ENCODE measurements at places on chromosomes 3 and 15.

DNA sequence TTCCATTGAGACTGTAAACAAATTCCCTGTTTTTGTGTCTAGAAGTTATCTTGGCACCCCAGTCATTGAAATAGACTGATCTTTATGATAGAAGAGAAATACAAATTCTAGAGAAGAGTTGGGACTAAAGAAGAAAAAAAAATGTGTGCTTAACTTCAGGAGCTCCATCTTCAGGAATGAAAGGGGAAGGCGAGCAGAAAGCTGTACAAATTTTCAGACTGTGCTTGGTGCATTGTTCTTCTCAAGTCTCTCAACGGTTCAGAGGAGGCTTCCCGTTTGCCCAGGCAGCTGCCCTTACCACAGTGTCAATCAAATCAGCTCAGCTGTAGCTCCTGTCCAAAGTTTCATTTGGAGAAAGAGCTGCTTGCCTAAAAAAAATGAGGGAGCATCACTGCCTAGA is 41.7 kb downstream of the OXSM start:
- no peak for DNase-seq

- no peak for DNase-seq
Measured at GRCh38 chr3:34444137-34444536, 645.7 kb downstream of the PDCD6IP start.

- DNase-seq: no peak
Measured at GRCh38 chr15:27903405-27903804, 195.7 kb downstream of the OCA2 start.

DNA sequence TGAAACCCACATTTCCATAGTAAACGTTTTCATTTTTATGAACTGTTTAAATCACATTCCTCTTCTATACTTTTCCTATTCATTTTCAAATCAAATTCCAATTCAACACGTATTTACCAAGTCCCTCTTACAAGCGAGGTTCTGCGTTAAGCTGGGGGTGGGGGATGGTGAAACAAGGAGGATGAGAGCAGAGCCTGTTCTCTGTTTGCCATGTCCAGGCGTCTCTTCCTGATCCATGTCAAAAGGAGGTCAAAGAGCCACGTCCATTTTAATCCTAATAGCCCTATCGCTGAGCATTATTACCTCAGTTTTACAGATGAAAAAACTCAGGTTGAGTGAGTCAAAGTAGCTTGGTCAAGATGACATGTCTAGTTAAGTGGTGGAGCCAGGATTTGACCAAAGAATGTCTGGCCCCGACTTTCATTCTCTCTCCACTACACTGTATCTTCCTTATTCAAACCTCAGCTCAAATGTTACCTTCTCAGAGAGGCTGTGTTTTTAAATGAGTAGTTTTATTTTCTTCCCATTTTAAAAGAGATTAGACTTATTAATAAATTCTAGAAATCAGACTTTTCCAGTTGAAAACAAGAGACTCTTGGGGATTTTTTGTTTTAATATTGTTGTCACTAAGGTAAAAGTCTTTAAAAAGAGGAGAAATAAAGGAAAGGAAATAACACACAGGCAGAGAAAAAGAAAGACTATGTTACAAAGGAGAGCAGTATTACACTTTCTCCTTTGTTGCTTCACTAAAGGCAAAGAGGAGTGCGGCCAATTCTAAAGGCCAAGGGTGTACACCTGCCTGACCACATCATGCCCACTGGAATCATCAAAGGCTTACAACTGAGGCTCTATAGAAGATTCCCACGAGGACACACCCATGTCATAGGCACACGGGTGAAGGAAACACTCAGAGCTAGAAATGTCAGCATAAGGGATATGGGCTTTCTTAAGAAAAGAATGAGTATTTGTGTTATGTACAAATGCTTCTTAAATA is 42.4 kb downstream of the MYO5A start:
- DNase-seq: no peak

- DNase-seq: no peak
Measured at GRCh38 chr15:75145027-75145841, 56.4 kb upstream of the C15orf39 start.

- DNase-seq: no peak
Measured at GRCh38 chr3:14946739-14947099, 664 bp upstream of the NR2C2 start.

DNA sequence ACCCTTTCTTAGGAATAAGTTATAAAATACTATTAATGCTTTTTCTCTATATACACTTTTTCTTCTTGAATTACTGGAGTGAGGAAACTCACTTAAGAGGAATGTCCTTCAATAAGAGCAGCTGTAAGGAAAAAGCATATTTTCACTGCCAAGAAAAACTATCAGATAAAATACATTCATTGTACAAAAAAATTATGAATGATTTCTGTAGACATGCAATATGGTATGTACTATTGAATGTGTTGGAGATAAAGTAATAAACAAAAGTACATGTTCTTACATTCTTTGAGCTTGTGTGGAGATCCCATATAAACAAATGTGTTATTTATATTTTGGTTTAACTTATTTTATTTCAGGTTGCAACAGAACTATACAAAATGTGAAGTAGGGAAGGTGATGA is 241.0 kb upstream of the ZNF717 start:
- no peak for DNase-seq

DNA sequence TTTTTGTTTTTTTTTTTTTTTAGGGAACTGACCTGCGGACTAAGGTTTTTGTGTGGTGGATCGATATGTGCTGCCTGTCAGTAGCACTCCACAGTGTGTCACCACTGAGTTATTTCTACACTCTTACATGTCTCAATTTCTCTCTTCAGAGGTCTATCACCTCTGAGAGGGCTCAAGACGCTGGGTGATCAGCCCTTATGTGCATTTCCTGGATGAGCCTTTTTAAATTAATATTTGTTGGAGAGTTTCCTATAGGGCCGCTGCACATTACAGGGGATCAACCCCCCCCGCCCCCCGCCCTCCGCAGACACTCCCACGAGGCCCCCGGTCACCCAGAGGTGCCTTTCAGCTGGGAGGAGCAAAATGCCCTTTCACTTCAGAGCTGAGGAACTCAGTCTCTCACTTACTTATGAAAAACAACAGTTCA is 34.5 kb upstream of the AP4E1 start:
- no peak for DNase-seq

- no peak for DNase-seq
Measured at GRCh38 chr3:38374221-38374620, 27.6 kb downstream of the XYLB start.

GRCh38 chr15:26967719-26968269 is 3.2 kb upstream of the GABRG3 start:
- no peak for DNase-seq

DNA sequence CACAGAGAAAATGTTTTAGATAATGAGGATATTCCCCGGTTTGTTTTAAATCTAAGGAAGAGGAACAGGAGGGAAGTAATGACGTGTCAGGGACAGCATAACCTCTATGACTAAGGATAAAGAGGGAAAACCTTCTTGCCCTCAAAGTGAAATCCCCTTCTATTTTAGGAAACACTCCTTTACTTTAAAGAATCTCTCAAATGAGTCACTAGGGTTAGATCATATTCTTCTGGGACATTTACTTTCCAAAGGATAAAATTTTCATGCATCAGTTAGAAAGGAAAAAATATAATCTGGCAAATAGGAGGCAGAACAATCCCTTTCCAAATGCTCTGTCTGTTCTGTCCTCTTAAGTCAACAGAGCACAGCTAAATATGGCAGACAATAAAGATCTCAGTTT is 43.2 kb upstream of the UBE2E2 start:
- no peak for DNase-seq

- no peak for DNase-seq
Measured at GRCh38 chr15:67156426-67156825, 91.0 kb downstream of the SMAD3 start.

Data from T-helper 1 cell (primary cell).